ENCODE measurements at places on chromosomes 12 and 14. TPM values are rescaled to one million over a fixed set of nuclear protein-coding genes. Genes with fewer than 3 reads are reported as not detected.

The TCL1A gene
- 0.40 TPM for total RNA-seq

The PTPN21 gene
- 23.9 TPM for total RNA-seq

The DAZAP2 gene
- total RNA-seq, result 46.1 TPM

- DNase-seq, result no peak
These were observed 61.3 kb downstream of the PHLDA1 start for GRCh38 chr12:75970310-75970709.

DNA sequence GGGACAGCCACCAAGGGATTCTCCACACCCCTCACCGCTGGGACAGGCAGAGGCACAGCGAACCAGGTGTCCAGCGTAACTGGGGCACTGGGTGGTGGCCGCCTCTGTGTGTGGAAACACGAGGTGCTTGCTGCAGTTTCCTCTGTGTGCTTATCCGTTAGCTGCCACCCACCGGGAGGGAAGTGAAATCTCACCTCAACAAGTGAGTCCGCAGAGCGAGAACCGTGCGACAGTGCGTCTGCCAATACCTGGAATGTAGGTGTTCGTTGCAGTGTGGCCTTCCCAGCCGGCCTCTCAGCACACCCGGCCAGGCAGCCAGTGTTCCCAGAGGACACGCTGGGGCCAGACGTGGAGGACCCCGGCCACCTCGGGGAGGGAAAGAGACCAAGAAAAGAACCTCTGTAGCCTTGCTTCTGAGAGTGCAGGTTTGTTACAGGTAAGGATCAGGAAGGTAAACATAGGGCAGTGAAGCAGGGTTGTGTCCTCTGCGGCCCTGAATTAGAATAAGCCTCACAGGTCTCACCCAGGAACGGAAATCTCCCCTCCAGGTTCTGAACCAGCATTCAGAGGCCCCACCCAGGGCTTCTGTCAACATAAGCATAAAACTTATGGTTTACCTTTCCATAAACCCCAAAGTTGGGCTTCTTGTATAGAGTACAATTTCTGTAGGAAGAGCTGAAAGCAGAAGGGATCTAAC is 1.5 kb downstream of the BCL2L14 start:
- no peak for DNase-seq

GRCh38 chr12:41485203-41485602 is 297.1 kb downstream of the PDZRN4 start:
- no peak for DNase-seq

- DNase-seq, result no peak
These were observed 57.9 kb downstream of the GPR68 start for GRCh38 chr14:91186515-91187066.

GRCh38 chr14:102197317-102197853 is 57.7 kb downstream of the WDR20 start:
- no peak for DNase-seq

- DNase-seq, result peak; percentile 54
These were observed 370 bp downstream of the HRK start for GRCh38 chr12:116880817-116881324.

- no peak for DNase-seq
These were observed 624.9 kb downstream of the DIO2 start for GRCh38 chr14:79586416-79586815.

GRCh38 chr14:35992816-35993683 is 166.9 kb downstream of the BRMS1L start:
- DNase-seq, result no peak

DNA sequence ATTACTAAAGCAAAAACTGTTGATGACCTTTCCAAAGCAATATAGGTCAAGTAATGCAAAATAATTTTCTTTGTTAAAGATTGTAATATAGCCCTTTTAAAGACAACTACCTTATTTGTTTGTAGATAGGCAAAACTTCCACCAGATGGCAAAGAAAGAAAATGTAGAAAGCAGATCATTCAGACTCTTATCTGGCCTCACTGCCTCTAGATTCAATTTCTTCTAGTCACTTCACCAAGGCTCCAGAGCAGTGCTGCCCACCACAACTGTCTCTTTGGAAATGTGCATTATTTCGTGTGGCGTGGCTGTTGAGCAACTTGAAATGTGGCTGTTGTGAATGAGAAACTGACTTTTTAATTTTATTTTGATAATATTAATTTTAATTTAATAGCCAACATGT is 127.1 kb downstream of the ITPR2 start:
- DNase-seq, result no peak

- no peak for DNase-seq
These were observed 148.2 kb downstream of the TMEM30B start for GRCh38 chr14:61132894-61133293.

DNA sequence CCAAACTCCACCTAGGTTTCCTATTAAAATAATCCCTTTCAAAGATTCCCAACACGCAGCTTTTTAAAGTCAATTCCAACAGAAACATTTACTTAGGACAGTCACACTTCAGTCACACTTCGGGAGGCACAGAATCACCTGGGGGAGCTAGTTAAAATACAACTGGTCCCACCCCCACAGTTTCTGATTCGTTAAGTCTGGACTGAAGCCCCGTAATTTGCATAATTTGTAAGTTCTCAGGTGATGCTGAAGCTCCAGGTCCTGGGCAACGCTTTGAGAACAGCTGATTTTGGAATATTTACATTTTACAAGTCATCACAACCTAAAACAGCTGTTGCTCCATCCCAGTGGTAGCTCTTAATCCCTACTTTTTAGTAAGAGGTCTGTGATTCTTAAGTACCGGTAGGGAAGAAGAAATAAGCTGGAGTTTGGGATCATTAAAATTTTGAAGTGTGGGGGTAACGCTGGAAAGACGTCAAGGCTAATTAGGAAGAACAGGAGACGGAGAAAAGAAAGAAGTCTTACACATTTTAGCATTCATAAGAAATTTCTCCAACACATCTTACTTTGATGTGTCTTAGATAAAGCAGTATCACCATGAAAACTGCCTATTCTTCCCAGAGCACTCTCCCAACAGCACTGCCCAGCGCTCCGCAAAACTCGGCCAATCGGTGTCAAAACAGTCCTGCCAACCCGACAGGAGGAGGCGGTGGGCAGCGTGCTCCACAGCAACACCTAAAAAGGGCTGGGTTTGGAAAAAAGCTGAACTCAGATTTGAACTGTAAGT is 1.1 kb downstream of the IPO8 start:
- peak; percentile 46 for DNase-seq

DNA sequence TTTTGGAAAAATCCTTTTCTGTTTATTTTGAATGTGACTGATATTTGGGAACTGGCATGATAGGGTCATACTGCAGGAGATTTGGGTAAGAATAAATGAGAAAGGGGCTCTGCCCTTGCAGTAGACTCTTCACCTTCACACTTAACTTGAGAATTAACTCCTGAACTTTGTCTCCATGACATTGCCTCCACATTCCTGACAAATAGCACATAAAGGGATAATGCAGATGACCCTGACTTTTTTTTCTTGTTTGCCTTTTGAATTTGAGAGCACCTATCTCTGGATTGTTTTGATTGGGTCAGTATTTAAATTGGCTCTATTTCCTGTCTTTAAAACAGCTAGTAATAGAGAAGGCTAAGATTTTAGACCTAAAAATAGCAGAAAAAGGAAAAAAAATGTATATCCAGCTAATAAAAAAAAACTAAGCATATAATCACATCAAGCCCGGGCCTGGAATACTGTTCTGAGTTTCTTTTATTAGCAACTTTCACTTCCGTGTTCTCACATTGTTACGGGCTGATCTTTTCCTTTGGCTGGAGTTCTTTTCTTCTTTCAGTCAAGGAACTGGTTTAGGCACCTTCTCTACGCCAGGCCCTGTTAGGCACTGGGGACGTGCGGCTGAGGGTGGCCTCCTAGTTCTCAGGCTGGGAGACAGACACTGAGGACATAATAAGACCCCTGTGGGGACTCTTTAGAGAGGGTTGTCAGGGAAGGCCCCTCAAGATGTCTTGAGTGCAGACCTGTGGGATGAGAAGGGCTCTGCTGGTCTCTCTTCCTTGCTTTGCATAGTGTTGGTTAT is 53.1 kb upstream of the GNPNAT1 start:
- peak; percentile 85 for DNase-seq

GRCh38 chr14:24312736-24313507 is 1.6 kb downstream of the LTB4R start:
- DNase-seq, result peak; percentile 82

DNA sequence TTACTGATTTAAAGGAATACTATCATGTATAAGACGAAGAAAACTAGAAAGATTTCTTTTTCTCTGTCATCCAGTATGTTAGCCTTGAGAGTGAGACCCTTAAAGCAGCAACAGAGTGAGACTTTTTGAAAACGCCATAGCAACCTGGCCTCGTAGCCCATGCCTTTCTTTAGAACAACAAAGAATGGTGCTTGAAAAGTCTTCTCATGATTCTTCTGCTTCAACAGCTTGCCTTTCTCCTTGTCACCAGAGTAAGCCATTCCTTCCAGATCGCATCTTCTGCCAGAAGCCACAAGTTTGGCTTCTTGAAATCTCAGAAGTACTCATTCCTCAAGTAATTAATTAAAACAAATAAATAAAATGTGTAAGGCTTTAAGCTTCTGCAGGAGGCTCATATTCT is 109.3 kb downstream of the PDE3A start:
- no peak for DNase-seq

All from muscle of leg (tissue), 16 donors.